ENCODE measurements at places on chromosomes 16 and 17.
A peak's percentile ranks its signal among the peaks of the same experiment; 100 is the strongest.

- no peak for DNase-seq
Observed at GRCh38 chr17:43477832-43478634, 5.7 kb upstream of the DHX8 start.

DNA sequence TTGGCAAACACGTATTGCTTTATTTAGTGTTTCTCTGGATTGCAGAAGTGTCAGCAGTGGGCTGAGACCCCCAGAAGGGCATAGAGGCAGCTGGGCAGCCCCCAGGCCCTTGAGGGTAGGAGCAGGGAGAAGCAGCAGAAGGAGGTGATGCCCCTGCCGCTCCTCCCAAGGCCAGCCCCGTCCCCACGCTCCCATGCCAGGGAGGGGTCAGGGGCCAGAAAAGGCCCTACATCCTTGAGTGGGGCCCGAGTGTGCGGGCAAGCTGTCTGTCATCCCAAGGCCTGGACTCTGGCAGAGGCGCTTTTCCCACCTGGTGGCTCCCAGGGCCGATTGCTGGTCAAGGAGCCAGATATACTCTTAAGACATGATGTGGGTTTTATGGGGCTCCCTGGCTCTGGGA, 8.2 kb upstream of the CRK start:
- DNase-seq: no peak

DNA sequence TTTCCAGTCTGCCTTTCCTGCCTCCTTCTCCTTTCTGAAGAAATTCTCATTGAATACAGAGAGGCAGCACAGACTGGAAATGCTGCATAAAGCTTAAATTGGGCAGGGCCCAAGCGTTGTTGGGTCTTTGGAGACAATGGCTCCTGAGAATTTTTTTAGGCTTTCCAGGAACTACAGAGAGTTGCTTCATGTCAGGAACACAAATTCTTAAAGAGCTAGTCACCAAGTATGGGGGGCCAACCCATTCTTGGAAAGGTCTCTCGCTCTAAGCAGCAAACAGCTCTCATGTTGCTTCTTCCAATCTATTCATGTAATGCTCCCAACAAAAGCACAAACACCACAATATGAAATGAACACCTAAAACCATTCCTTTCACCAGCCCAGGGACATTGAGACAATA, 6.9 kb downstream of the HNF1B start:
- no peak for DNase-seq

GRCh38 chr16:47519546-47519945, 58.4 kb downstream of the PHKB start:
- no peak for DNase-seq

- DNase-seq: no peak
Observed at GRCh38 chr16:47578573-47578972, 117.4 kb downstream of the PHKB start.

GRCh38 chr17:80980397-80981061, 11.1 kb upstream of the CHMP6 start:
- no peak for DNase-seq

- DNase-seq: no peak
Observed at GRCh38 chr17:57403236-57403635, 146.9 kb downstream of the MSI2 start.

GRCh38 chr16:709566-710499, 4.2 kb upstream of the FBXL16 start:
- no peak for DNase-seq

DNA sequence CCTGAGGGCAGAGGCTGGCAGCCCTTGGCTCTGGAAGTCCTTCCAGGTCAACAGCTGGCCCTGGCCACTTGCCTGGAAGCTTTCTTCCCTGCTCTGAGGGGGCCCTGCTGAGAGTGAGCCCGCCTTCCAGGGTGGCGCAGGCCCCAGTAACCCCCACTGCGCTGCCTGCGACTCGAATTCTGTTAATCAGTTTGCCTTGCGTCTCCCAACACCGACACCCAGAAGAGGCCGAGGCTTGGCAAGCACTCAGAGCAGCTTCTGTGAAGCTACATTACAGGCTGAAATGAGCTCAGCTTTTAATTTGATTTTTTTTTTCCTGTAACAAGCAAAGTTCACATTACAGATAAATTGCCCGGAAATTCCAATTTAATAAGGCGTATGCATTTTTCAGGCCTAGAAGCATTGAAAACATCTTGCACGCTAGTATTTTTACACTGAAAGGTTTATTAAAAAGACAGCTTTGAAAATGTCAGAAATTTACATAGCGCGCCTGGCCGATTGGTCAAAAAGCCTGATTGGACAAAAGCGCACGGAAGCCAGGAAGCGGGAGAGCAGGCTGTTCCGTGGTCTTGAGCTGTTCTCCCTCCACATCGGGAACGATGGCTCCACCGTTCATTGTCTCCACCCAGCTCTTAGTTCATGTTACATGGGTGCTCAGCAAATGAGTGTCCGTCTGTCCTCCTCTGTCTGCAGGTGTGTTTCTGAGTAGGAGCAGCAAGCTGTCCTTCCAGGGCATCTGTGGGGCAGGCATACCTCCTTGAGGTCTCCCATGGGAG, 65.5 kb upstream of the HSBP1 start:
- no peak for DNase-seq

- DNase-seq: no peak
Observed at GRCh38 chr17:17847118-17847689, 10.4 kb upstream of the SREBF1 start.

GRCh38 chr17:78667741-78668640, 90.8 kb upstream of the DNAH17 start:
- DNase-seq: no peak

GRCh38 chr17:48244121-48244711, 136.7 kb downstream of the SNX11 start:
- DNase-seq: no peak

- DNase-seq: no peak
Observed at GRCh38 chr17:56130026-56130425, 23.2 kb upstream of the ANKFN1 start.

DNA sequence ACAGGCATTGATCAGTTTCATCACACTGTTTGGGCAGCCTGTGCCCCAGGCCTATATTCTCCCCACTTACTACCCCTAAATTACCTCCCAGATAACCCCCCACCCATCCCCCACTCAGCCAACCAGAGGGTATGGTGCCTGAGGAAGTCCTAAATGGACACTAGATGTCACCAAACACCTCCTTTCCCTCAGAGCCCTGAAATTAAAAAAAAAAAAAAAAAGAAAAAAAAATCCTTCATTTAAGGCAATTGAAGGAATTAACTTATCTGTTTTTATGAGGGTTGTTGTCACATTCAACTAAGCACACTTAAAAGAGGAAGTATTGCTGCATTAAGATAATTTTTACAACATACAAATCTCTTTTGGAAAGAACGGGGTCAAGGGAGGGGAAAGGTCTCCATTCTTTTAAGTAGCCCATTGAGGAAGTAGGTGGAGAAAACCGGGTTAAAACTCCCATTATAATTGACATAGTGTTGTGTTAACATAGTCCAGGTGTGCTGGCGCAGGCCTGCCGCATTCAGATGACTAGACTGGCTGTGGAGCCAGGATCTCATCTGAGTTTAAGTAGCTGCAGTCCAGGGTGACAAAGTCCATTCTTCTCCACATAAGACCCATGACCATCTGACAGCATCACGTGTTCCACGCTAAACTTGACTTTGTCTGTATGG, 46.3 kb downstream of the SNX11 start:
- DNase-seq: no peak

DNA sequence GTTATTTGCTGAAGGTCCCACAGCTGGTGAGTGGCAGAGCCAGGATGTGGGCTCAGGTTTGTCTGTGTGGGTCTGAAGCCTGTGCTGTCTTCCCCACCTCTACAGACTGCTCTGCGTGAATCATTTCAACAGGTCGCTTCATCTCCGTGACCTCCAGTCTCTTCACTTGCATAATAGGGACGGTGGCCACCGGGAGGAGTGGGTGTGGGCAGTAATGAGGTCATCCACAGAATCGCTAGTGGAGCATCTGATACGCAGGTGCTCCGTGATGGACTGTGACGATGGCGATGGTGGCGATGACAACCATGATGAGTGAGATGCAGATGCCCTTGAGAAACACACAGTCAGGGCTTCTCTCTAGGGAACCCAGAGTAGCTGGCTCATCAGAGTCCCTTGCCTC, 120.2 kb downstream of the RAP1GAP2 start:
- DNase-seq: no peak

DNA sequence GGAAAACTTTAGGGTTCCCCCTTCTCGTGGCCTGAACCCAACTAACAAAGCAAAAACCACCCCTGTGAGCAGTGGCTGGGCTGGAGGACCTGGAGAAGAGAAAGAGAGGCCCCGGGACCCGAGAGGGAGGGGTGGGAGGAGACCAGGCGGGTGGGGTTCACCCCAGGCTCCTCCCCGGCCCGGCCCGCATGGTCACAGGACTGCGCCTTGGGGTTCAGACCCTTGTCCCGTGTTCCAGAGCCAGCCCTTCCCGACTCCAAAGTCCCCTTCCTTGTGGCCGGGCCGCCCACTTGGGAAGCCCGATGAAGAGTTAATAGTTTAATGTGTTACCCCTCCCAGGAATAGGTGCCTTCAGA, 852 bp downstream of the MARVELD3 start:
- no peak for DNase-seq

DNA sequence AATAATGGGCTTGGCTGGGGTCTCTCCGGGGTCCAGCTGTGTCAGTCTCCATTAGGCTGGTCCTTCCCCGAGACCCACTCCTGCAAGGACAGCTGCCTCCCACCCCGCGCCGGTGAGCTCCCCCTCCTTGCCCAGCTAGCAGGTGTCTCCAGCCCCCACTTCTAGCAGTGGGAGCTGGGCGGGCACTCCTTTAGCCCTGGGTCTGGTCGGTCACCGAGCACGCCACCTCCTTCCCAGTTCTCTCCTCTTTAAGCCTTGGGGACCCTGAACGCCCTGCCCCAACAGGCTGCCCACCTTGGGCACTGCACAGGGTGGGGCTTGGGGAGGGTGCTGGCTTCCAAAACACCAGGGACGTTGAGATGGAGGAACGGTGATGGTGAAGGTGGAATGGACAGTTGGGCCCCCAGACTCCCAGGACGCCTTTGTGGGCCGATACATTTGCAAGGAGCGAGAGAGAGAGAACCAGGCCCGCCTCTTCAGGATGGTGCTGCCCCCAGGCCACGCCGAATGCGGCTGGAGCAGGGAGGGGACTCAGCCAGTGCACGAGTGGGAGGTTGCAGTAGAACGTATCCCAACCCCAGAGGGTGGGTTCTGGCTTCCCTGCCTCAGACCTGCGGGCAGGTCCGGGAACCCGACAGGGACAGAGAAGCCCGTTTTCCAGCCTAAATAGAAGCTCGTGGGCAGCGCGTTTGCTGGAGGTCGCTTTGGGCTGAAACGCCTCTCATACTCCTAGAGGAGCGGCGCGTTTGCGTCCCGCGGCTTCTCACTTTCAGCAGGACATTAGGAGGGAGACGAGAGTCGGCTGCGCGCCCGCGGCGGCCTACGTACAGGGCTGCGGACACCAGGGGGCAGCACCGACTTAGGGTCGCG, 10.7 kb downstream of the TBX2 start:
- peak; percentile 62 for DNase-seq

- no peak for DNase-seq
Observed at GRCh38 chr16:58481931-58482330, 18.0 kb upstream of the NDRG4 start.

DNA sequence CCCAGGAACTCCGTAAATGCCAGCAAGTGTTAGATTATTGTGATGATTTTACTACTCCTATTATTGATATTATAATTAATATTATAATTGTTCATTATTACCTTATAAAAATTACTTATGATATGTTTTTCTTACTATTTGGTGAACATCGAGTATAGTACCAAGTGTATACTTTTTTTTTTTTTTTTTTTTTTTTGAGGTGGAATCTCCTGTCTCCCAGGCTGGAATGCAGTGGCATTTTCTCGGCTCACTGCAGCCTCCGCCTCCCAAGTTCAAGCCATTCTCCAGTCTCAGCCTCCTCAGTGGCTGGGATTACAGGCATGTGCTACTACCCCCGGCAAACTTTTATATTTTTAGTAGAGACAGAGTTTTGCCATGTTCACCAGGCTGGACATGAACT, 347.0 kb downstream of the WWOX start:
- no peak for DNase-seq

- no peak for DNase-seq
Observed at GRCh38 chr16:22092143-22092933, at the start of gene VWA3A. VWA3A (plus strand) TSS chr16:22092541; CDS start chr16:22092638, 97 bp downstream.

DNA sequence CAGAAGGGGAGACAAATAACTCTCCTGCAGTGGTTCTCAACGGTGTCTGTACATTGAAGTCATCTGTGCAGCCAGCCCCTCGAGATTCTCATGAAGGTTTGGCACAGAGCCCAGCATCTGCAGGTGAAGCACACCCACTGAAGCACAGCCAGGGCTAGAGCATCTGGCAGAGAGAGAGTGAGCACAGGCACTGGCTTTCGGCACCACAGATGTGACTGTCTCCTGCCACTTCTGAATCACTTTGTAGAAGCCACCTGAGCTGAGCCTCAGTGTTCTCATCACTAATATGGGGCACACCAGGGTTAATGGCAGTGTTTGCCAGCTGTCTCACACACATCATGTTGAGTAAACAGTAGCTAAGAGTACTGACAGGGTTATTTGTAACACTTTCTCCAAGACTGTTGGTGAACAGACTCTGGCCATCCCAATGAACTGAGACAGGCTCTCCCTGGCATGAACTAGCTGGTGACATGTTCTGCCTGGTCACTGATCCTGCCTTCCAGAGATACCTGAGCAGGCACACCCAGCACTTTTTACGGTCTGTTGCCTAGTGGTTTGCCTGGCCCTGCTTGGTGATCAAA, 10.9 kb downstream of the HSPB9 start:
- peak; percentile 36 for DNase-seq

All from CD4-positive, alpha-beta T cell treated with Interleukin-6 at 100 ng/mL for 8 hours (primary cell).